ENCODE measurements at places on chromosomes 7 and 10.
A peak's percentile ranks its signal among the peaks of the same experiment; 100 is the strongest.

DNA sequence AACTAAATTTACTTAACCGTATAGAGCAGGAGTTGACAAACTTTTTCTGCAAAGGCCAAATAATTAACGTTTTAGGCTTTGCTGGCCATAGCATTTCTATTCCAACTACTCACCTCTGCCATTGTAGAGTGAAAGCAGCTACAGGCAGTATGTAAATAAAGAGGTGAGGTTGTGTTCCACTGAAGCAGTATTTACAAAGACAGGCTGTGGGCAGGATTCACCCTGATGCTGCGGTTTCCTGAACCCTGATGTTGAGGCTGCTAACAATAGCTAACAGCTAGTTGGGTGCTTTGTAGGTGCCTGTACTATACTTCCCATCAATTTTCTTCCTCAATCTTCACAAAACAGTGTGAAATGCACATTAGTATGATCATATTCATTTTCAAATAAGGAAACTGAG is 47.0 kb upstream of the LAMB1 start:
- DNase-seq: no peak

- DNase-seq: no peak
These were observed 289.3 kb downstream of the PTEN start for GRCh38 chr10:88152728-88153133.

DNA sequence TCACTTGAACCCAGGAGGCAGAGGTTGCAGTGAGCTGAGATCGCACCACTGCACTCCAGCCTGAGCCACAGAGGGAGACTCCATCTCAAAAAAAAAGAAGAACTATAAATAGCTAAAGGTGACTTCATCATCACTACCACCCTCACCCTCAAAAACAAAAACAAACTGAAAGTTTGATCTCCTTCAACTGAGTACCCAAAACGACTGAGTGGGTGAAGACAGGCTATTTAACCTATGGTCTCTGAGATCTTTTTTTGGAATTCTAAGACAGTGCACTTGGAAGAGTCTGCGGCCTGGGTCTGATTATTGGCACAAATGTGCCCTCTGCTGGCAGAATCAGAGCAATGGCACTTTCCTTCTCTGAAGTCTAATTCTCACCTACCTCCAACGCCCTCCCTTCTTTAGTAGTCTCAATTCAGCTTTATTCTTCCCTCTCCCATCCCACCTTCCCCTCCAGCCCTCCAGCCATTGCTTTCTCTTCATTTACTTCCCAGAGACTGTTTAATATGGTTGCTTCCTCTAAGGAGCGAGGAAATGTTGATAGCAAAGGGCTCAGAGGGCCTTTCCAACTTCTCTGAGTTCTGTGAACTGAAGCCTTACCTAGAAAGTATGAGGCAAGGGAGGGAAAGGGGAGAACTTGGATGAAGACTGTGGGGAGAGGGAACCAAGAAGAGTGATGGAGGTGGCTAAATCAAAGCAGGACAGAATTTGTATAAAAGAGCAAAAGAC is 2.9 kb upstream of the MYOZ1 start:
- peak; percentile 16 for DNase-seq

GRCh38 chr10:74921744-74922143 is 95.3 kb downstream of the KAT6B start:
- DNase-seq: no peak

- no peak for DNase-seq
These were observed 316.1 kb downstream of the CCDC3 start for GRCh38 chr10:12685261-12686058.

DNA sequence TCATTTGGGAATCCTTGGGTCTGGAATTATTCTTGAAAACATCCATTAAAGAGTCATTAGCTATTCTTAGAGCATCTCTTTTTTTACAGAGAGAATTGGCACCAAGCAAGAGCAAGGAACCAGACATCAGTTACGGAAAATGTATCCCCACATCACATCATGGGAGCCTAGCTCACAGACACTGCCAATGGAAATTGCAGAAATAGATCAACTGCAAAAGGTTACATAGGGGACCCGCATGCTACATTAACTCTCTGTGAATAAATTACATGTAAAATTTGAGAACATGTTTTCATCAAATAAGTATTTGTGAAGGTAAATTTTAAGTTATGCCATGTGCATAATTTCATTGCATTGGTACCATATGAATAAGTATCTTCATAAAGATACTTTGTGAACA is 224.8 kb downstream of the ZNF248 start:
- DNase-seq: no peak

GRCh38 chr10:102633287-102633686 is 11.0 kb upstream of the TRIM8 start:
- no peak for DNase-seq

DNA sequence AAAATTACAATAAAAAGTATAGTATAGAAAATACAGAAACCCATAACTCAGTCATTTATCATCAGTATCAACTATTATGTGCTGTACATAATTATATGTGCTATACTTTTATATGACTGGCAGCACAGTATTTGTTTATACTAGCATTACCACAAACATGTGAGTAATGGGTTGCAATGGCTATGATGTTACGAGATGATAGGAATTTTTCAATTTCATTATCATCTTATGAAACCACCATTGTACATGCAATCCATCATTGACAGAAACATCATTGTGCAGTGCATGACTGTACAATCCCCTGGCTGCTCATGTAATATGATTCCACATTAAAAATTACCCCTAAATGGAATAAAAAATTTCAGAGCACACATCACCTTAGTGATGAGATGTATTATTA is 55.7 kb upstream of the TMEM229A start:
- no peak for DNase-seq

GRCh38 chr7:132376361-132377013 is 199.8 kb downstream of the PLXNA4 start:
- DNase-seq: no peak
